ENCODE measurements at places on chromosomes 11 and 22.
A peak's percentile ranks its signal among the peaks of the same experiment; 100 is the strongest.

GRCh38 chr11:109604481-109605400 lies 182.8 kb downstream of the C11orf87 start:
- DNase-seq, result no peak

DNA sequence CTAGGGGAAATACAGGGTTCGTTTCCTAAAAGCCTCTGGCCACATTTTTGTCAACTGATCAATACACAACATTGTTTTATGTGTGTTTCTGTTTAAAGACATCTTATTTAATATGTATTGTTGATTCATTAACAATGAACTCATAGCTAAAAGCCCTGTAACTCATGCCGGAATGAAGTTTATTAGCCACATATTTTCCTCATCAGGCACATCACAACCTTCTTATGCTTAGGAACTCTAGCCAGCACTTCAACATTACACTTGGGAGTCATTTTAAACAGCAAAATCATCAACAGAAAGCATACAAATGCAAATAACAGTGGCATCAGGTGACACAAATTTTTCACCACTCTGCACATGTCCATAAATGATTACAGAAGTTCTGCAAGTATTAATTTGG lies 15.1 kb upstream of the BLID start:
- no peak for DNase-seq

DNA sequence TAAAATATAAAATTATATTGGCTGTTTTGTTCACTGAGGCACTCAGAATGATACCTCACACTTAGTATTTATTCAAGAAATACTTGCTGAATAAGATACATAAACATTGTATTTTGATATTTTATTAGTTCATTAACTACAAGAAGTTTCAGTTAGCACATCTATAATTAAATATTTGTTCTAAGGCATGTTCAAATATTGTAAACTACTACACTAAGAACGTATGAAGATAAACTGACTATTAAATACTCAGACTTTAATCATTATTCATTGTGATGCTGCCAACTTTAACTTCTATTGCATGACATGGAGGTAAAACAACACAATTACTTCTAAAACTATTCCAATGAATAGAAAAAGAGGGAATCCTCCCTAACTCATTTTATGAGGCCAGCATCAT lies 129.5 kb downstream of the ATG16L2 start:
- no peak for DNase-seq

DNA sequence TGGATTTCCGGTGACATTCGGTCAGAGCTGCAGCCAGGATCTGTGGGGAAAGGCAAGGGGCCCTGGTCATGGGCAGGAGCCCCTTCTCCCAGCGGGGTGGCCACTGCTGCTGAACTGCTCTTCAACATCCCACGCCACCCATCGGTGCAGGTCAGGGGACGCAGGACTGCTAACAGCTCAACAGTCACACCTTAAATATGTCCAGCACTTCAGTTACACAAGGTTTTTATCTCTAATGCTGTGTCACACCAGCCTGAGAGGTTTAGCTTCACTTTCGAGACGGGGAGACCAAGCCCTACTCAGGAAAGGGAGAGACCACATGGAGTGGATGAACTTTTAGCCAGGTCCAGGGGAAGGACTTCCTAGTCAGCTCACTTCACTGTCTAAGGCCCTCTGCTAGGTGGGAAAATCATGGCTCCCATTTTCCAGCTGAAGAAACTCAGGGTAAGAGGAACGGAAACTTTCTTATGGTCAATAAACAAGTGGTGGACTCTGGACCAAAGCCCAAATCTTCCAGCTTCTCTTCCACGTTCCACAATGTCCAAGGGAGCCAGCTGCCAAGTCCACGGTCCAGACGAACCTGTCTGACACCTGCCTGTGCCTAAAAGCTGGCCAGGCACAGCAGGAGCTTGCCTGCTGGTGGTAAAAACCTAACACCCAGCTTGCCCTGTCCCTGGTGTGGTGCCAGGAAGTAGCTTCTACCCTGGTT lies 21.0 kb upstream of the CHADL start:
- no peak for DNase-seq

- DNase-seq, result peak; percentile 82
Measured at GRCh38 chr11:111601979-111602864, at the start of gene SIK2. Gene SIK2, plus strand, starts transcription at chr11:111602449. Its CDS starts 115 bp downstream, at chr11:111602564.

All from activated gamma-delta T cell treated with anti-CD3 and anti-CD28 coated beads, Interleukin-2, amount 50 U/mL, for 16 hours (primary cell).